LHCN-M2 (cell line): ENCODE measurements at places on chromosomes 1 and 21. TPM values are rescaled to one million over a fixed set of nuclear protein-coding genes. Genes with fewer than 3 reads are reported as not detected.

GRCh38 chr21:16536140-16536539 lies 806.4 kb downstream of the USP25 start:
- DNase-seq = no peak

Gene HPCA
- not detected in 2 replicates for total RNA-seq

- DNase-seq = peak; percentile 56
Observed at GRCh38 chr1:16903054-16903453, 7.3 kb downstream of the RNU1-2 start.

Gene LYPD8
- not detected in 2 replicates for total RNA-seq

Gene DSCAM
- not detected in 2 replicates for total RNA-seq

GRCh38 chr1:213884402-213884801 lies 103.4 kb upstream of the PROX1 start:
- no peak for DNase-seq

DNA sequence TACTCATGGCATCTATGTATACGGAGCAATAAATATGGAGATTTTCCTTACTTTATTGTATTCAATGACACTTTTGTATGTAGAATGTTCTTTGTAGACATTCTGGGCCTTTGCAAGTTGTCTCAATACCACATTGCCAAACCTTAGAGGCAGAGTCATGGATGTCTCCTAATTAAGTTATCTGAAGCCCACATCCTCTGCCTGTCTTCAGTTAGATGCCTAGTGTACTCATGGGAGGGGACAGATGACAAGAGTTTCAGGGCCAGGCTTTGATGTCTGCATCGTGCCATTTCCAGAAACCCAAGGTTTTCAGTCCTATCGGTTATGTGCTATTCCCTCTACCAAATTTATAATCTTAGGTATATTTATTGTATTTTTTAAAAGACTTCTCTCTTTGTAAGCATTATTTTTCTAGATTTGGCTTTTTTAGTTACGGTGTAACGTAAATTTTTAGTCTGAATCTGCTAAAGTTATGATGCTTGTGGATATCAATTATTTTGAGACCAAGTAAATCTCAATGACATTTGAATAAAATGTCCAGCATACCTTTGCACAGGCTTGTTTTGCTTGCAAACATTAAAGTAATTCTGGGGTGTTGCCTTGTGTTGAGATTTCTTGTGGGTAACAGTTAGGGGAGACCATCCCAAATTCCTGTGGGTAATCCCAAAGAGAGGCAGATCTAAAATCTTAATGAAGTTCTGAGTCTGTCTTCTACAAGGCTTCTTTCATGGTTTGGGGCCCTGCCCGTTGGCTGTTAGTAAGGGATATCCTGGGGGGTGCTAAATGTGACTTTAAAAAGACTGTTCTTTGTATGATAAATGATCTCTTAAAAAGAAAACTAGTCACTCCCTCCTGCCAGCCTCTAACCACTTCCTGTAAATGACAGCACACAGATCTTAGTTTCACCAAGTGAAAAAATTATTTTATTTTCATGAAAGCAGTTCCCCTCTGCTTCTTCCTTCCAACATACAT lies 8.0 kb upstream of the MACF1 start:
- DNase-seq = peak; percentile 73

Gene AKR7A3
- total RNA-seq = 0.92 and 1.7 TPM in 2 replicates

Gene CFAP107
- total RNA-seq = not detected in 2 replicates

DNA sequence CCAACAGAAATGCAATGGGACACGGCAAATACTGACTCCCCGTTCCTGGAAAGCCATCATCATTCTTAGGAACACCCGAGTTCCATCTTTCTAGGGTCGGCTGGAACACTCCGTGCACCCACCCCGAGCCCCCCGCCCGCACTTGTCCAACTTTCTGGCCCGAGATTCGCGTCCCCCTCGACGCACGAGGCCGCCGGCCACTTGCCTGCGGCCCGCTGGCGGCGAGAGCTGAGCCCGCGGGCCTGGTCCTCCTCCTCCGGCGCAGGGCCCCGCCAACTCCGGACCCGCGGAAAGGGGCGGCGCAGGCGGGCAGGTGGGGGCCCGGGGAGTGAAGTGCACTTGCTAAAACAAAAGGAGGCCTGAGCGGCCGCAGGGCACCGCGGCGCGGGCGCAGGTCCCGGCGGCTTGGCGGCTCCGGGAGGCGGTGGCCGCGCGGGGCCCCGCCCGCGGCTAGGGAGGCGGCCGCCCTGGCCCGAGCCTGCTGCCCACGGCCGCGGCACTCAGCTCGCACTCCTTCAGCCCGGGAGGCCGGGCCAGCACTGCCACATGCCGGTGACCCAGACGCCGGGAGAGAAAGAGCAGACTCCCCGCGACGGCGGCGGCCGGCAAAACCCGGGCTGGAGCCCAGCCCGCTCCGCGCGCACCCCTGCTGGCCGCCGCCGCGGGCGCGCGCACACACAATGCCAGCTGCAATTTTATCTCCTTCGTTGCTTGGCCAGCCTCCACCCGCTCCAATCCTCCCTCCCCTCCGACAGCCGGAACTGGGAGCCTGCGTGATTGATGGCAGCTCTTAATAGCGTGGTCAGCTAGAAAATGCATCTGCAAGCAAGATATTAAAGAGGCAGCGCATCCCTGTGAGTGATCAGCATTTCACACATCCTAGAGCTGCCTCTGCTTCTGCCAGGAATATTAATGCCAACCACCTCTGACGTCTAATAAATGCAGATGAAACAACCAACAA lies 114.3 kb downstream of the RERE start:
- peak; percentile 93 for DNase-seq

DNA sequence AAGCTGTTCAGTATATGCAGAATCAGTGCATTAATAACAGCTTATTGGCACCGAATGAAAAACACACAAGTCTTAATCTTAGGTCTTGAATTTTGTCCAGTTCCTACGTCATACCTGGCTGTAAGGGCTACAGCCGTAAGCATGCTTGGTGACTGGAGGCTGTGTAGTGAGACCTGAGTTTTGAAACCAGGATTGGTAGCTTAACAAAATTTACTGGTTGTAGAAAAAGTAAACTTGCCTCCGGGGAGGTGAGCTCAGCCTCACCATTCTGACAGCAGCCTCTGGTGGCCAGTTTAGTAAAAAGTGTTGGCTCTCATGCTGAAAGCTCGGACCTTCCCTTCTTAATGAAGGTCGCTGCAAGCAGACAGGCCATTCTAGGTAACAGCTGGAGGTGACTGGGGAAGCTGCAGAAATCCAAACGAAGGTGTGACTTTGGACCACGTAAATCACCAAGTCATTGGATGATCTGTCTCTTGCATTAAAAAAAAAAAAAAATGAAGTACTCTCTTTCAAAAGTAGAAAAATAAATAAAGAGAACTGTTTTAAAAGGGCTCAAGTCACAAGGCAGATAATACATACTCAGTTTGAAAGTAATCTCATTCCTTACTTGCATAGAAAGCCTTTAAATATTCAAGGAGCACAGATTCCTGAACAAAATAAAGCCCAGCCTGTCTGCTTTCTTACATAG lies 48.9 kb downstream of the HLCS start:
- DNase-seq = peak; percentile 19

DNA sequence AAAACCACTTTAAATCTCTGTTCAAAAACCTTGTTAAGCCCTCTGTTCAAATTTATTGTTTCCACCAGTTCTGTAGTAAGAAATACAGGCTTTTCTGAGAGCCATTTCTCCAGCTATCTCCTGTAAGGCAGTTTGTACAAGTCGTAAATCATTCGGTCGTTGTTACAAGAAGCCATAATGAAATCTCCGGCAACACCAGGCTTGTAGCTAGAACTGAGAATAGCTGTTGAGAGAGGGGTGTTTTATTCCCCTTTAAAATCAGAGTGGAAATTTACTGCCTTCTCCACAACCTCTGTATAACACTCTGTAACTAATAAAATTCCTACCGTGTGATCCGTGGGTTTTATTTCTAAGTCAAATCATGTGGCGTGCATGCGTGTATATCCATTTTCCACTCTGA lies 335.8 kb upstream of the KAZN start:
- DNase-seq = no peak

- no peak for DNase-seq
Observed at GRCh38 chr1:167486090-167486824, 32.1 kb downstream of the CD247 start.

Gene SPRR2E
- not detected in 2 replicates for total RNA-seq

- no peak for DNase-seq
Observed at GRCh38 chr1:46575300-46575699, 23.9 kb upstream of the KNCN start.

- DNase-seq = no peak
Observed at GRCh38 chr21:42222821-42223390, 4.0 kb downstream of the ABCG1 start.

DNA sequence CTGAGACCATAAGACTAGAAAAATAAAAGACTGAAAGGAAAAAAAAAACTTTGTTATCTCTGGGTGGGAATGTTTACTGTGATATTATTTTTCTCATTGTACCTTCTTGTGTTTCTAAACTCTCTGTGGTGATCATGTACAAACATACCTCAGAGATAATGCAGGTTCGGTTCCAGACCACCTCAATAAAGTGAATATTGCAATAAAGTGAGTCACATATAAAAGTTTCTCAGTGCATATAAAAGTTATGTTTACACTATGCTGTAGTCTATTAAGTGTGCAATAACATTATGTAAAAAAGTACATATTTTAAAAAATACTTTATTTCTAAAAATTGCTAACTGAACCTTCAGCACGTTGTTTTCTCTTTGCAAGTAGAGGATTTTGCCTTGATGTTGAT lies 137.5 kb downstream of the CENPF start:
- DNase-seq = no peak

Gene PCBP3
- total RNA-seq = 2.8 and 3.8 TPM in 2 replicates

DNA sequence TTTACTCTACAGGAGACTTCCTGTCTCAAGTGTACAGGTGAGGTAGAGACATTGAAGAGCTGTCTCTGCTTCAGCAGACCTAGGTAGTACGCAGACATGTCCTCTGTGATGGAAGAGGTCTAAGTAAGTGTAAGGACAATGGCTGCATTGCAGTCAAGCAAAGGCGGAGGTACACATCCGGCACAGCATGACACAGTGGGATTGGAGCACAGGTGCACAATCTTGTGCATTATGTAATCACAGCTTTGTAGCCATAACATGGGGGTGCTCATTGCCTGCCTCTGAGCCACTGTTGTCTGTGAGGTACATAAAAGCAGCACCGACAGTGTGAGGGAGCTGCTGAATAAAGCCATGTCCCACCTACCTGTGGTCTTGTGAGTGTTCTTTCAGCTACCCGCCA lies 66.4 kb upstream of the CCDC190 start:
- no peak for DNase-seq

Gene ZMYM1
- 16.3 and 23.4 TPM in 2 replicates for total RNA-seq

DNA sequence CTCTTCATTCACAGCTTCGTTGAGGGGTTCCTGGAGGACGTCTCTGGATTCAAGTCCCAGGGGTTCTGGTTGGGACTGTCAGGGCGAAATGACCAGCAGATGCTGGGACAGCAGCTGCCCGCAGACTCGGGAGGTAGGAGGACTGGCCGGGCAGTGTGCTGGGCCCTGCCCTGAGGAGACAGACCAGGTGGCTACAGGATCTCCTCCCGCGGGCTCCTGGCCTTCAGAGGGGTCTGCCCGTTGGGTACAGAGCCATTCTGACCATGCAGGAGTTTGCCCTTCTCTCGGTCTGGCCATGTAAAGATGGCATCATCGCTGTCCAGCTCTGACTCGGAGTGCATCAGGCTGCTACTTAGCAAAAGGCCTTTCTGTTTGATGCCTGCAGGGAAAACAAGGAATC lies 122.5 kb downstream of the KIAA0319L start:
- no peak for DNase-seq

Gene TACSTD2
- not detected in 2 replicates for total RNA-seq

Gene LAMB3
- total RNA-seq = 3.8 and 5.3 TPM in 2 replicates

DNA sequence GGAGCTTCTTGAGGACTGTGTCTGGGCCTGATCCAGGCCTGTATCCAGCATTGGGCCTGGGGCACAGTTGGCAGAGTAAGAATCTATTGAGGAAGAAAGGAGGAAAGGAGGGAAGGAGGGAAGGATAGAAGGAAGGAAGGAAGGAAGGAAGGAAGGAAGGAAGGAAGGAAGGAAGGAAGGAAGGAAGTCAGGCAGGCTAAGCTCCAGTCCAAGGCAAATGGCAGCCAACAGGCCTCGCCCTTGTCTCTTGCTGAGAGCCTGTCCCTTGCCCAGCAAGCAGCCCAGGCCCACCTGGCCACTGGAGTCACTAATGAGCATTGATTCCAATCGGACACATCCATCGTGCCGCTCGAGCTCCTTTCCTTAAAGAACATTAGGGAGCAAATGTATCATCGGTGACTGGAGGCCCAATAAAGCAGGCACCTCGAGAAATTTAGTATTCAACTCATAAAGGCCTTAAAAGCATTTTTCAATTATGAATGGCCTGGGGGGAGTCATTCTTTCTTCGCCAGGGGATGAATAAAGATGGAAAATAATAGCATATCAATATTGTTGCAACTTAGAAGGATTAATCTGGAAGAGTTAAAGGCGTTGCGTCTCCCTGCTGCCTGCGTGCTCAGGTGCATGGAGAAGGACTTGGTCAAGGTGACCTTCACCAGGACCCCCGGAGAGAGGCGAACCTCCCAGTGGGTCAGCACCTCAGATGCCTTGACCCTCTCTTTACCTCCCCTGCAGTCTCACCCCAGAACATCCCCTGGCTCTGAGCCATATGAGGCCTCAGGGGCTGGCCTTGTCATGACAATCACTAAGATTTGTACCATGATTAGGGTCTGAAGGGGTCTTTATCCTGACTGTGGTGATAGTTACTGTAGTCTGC lies 144.5 kb upstream of the RUNX3 start:
- no peak for DNase-seq

Gene DIP2A
- 20.9 and 21.5 TPM in 2 replicates for total RNA-seq

DNA sequence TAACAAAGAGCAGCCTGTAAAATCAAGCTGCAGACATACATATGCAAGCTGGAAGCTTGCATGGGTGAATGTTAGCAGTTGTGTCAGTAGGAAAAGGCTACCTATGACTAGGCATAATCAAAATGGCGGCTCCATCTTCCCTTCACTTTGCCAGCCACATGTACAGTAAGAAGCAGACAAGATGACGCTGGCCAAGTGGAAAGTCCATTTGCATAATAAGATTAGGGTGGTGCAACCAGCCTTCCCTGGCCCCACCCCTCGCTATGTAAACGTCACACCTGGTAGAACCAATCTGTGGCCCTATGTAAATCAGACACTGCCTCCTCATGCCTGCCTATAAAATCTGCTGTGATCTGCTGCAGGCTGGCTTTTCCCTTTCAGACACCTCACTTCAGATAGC lies 171.9 kb upstream of the USP25 start:
- DNase-seq = no peak

DNA sequence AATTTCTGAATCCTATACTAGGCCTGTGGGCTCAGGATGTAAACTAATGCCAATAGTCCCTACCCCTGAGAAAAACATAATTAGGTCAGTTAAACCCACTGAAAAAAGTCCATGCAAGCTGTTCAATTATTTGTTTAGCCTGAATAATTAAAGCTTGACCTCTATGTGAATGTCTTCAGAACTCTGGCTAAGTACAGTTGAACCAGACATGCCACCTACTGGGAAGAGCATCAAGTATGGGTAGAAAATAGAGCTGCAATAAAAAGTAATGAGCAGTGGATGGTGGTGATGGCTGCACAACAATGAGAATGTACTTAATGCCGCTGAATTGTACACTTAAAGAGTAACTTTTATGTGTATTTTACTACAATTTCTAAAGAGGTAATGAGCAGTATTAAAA lies 23.6 kb upstream of the SLC19A2 start:
- peak; percentile 29 for DNase-seq
